ENCODE measurements at places on chromosomes 13 and 19. TPM values are rescaled to one million over a fixed set of nuclear protein-coding genes. Genes with fewer than 3 reads are reported as not detected.

Gene MYO1F
- total RNA-seq = 438 TPM

Gene MAP3K10
- 21.9 TPM for total RNA-seq

Gene KLK8
- not detected for total RNA-seq

Gene ZNF665
- 1.8 TPM for total RNA-seq

Gene GADD45B
- 85.8 TPM for total RNA-seq

Gene GFY
- total RNA-seq = not detected

Gene LIM2
- total RNA-seq = not detected

Gene VN1R2
- total RNA-seq = not detected

Gene KBTBD7
- total RNA-seq = 10.7 TPM

Gene CEACAM7
- total RNA-seq = not detected

Gene GPC6
- total RNA-seq = not detected

Gene MYADM
- 100 TPM for total RNA-seq

Gene TNFRSF19
- total RNA-seq = 0.15 TPM

Gene EDNRB
- total RNA-seq = not detected

Gene CACNG7
- total RNA-seq = not detected

Gene PGPEP1
- 27.6 TPM for total RNA-seq

Gene MAST1
- total RNA-seq = 1.1 TPM

Gene CCDC122
- total RNA-seq = 1.5 TPM

Gene LILRB2
- total RNA-seq = not detected
